ENCODE measurements at places on chromosomes 12 and 14.
A peak's percentile ranks its signal among the peaks of the same experiment; 100 is the strongest.

- no peak for DNase-seq
These were observed 6.0 kb downstream of the P3H3 start for GRCh38 chr12:6834254-6834653.

DNA sequence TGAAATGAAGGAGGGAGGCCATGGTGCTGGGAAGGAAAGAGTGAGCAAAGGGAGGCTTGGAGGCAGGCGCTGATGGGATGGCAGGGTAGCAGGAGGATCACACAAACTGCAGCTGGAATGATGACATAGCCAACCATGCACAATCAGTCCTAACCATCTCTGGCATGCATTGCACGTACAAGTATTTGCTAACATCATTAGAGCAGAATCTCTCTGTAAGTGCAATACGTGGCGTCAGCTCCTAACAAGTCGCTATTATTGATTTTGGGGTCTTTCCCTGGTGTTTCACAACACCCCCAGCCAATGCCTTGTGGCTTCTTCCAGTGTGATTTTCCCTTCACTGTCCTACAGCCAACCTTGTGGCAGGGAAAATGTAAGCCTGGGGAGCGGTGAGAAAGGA lies 18.5 kb downstream of the BDKRB1 start:
- no peak for DNase-seq

GRCh38 chr12:111812881-111813741 lies 28.9 kb upstream of the MAPKAPK5 start:
- DNase-seq = peak; percentile 27

DNA sequence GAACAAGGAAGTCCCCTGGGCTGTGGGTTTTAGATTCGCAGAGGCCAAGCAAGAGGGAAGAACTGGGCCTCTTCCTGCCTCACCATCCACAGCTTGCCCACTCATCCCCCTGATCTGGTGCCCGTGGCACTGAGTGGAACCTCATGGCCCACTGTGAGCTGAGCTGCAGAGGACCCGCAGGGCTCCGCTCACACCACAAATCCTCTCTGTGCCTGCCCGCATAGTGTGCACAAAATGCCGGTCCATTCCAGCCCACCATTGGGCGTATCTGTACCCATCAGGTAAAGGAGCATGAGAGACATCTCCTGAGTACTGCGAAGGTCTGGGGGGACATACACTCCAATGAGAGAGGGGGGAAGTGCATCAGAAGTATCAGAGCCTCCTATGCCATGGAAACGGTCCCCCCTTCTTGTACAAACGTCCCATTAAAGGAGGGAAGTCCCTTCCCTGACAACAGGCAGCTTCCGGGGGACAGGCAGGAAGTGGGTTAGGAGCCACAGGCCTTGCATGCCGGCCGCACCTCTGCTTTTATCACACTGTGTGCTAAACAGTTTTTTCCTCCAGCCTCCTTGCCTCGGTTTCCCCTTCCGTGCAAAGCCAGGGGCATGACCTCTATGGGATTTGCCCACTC lies 309.4 kb upstream of the DIO3 start:
- DNase-seq = no peak

DNA sequence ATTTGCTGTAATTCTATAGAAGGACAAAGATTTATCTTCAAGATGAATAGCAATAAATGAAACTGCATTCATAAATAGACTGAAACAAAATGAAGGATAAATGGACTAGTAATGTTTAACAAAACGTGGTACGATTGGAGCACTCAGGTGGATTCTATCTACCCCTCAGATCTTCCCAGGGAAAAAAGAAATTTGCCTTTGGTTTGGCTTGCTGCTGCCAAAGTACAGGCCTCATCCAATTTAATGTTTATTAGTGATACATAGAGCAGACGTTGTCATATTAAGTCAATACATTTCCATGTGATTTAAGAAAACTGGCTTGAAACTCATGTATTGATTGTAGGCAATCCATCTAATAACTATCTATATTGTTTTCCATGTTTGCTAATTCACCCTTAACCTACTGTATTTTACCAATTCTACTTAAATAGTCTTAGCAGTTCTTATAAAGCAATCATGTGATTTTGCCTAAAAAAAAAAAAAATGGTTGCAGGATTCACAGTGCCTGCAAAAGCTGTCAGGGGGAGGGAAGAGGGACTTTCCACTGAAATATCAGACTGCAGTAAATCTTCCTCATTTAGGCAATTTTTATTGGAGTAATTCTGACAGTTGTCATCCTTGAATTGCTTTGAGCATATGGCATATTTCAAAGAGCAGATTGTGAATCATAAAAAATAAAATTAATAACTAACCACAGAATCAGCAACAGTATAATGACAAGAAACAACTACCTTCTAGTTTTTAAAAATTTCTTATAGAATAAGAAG lies 242.2 kb upstream of the NPAS3 start:
- no peak for DNase-seq

GRCh38 chr12:124684971-124685688 lies 117.7 kb upstream of the NCOR2 start:
- no peak for DNase-seq

DNA sequence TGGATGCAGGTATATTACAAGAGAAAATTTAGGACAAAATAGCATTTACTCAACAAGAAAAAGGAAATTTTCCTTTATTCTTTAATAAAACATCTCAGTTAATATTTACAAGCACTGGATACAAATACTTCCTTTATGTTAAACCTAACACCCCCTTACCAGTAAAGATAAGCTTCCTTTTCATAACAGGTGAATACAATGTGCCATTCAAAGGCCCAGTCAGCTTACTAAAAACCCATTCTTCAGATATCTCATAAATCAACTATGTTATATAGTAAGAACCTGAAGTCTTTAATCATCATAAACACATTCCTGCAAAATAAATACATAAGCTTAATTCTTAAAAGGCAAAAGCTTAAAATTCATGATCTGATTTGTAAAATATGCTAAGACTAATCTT lies 52.6 kb downstream of the LRP6 start:
- DNase-seq = no peak

- no peak for DNase-seq
These were observed 193.2 kb upstream of the ARID2 start for GRCh38 chr12:45536284-45536683.

GRCh38 chr12:2691345-2692071 lies 103.3 kb upstream of the FKBP4 start:
- peak; percentile 5 for DNase-seq

DNA sequence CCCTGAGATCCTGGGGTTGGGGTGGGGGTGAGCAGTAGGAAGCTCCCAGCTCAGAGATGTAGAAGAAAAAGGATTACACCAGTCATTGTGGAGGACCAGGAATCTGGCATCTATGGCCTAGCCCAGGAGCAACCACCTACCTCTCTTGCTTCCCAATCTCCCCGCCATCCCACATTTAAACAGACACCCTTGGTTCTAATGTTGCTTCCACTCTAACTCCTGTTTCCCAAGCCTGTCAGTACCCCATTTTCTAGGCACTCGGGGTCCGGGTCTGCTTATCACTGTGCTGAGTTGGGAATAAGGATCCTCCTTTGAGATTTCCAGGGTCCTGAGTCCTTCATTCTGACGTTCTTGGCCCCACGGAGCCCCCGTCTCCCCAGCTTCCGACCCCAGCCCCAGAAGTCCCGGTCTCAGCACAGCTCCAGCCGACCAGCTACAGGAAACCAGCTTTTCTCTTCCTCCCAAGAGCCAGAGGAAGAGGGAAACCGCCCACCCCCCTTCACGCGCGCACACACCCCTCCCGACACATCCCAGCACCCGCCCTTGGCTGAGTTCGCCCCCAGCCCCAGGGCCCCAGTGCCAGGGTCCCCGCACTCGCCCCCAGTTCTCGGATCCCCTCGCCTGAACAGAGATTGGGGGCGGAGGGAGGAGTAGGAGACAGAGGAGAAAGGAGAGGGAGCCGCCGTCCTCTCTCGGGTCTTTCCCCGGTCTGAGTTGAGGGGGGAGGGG lies 1.2 kb downstream of the ITGA5 start:
- no peak for DNase-seq

DNA sequence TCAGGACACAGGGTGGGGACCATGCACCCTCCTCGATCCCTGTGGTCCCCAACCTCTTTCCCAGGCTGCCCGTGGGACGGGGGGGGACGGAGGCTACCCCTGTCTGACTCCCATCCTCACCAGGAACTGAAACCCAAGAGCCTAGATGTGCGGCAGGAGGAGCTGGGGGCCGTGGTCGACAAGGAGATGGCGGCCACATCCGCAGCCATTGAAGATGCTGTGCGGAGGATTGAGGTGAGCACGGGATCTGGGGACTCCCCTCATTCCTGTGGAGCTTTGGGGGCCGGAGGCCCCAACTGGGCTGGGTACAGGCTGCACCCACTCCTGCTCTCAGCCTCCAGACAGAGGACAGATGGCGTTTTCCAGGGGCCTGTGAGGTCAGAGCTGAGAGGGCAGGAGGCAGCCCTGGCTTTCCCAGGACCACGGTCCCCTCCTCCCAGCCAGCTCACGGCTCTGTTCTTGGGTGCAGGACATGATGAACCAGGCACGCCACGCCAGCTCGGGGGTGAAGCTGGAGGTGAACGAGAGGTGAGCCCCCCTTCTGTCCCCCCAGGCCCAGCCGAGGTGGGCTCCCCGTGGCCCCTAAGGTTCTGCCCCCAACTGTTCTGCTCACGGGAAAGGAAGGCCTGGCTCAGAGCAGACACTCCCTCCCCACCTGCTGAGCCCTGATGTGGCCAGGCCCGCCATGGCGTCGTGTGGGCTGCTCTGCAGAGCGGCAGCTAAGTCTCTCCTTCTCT lies 24.2 kb downstream of the HIP1R start:
- DNase-seq = no peak

- no peak for DNase-seq
These were observed 214.4 kb downstream of the TBX5 start for GRCh38 chr12:114191581-114191980.

DNA sequence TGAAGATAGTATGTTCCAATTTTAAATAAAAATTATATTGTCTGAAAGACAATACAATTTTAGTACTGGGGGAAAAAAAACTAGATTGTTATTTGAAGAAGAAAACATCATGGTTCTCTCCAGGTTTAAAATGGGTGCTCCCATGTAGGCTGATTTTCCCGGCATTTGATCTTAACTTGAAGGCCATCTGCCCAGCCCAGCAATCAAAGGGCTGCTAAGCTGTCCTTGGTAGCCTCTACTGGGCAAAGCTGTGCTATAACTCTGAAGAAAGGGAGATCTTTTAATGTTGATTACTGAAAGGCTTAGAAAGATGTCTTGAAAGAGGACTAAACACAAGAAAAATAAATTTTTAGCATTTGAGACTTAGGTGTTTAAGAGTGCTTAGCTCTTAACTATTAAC lies 41.4 kb downstream of the CBX5 start:
- no peak for DNase-seq

DNA sequence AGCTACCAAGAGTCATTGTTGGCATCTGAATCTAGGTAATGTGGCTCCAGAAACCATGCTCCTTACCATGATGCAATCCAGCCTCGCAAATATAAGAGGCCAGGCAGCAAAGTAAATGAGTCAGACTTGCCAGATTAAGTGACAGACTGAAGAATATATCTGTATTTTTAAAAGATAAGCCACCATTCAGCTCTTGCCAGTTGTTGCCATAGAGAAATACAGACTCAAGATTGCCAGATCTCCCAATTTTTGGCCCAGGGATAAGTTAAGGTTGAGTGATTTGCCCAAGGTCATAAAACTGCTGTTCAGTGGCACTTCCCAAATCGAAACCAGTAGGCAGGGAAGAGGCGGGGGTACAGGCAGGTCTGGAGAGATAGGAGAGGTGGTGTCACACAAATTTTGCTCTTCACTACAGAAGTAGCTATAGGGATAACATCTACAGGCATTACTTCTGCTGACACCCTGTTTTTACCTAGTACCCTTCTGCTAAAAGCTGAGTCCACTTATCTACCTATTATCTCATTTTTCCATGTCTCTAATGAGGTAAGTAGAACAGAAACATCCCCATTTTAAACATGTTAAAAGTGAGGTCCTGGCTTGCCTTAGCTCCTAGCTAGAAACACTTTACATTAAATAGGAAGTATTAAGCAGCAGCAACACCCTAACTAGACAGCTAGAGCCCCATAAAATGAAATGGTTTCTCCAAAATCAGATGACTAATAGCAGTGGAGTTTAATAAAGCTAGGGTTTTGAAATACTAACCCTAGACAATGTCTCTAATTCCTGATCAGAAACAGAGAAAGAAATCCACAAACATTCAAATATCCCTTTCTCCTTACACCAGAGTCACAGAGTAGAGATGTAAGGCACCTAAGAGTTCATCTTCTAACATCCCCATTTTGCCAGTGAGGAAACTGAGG lies 19.5 kb downstream of the DCAF5 start:
- DNase-seq = no peak

GRCh38 chr14:66268802-66269334 lies 217.3 kb upstream of the CCDC196 start:
- no peak for DNase-seq

DNA sequence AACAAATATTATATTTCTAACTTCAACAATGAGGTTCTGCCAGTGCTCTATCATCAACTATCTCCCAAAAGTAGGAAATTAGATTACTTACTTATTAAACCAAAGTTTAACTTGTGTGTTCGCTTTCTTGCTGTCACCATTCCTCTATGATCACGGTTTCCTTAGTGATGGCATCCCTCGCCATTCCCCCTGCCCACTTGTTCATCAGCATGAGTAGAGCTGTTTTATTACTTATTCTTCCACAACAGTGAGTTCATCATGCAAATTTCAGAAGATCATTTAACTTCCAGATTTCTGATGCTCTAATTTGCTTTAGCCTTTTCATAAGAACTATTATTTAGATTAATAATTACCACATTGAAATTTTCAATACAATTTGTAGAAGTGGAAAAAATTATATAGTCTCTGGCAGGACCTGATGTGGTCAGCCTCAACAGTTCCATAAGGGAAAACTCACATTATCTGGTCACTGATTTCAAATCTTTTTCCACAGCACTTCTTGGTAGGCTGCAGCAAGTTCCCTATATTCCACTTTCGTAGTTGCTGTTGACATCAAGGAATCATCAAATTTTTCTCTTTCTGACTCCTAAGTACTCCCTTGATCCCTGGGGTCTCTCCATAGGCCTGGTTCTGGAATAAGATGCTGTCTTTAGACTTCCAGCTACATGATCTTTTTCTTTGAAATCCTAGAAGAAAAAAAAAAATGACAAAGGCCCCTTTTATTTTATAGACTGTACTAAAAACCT lies 174.6 kb downstream of the RASSF9 start:
- DNase-seq = no peak

DNA sequence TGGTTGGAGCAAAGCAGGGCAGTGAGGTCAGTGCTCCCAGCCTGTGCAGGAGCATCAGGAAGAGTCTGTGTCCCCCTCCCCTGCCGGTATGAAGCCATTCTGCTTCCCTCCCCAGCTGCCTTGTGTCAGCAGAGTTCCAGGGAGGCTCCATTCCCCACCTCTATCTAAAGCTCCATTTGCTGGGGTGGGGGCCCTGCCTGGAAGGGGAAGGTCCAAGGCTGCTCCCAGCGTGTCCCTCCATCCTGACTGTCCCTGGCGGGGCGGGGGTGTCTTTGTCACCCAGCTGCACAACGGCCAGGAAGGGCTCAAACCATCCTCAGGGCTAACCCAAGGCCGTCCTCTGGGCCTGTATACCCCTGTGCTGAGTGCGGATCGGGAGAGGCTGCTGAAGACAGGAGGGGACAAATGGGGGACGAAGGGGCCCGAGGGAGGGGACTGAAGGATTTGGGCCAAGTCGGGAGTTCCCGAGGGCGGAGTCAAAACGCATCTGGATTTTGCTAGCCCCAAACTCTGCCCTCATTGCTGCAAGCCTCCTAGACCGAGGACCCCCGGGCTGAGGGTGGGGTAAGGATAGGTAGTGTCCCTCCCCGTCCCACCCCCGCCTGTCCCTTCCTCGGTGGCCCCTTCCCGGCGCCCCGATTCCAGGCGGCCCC lies 748 bp upstream of the ACVRL1 start:
- no peak for DNase-seq
